ENCODE measurements at places on chromosomes 12 and 14.
A peak's percentile ranks its signal among the peaks of the same experiment; 100 is the strongest.

- DNase-seq, result no peak
Observed at GRCh38 chr12:107429006-107429705, 256.4 kb upstream of the PWP1 start.

DNA sequence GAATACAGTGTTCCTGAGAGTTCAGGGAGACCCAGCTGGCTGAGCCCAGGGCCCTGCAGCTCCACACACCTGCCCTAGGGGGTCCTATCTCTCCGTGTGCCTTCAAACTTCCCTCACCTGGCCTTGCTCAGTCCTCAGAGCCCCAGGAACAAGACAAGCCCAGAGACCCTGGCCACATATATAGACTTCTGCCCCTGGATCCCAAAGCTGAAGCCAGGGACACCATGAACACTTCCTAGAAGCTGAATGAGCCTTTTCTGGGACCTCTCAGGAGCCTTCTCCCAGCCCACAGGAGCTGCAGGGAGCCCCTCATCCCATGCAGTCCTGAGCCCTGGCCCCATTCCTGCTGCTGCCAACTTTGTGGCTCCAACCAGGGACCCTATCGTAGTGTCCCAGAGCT, 190.5 kb downstream of the DICER1 start:
- DNase-seq, result no peak

- no peak for DNase-seq
Observed at GRCh38 chr12:55965941-55966407, at the start of gene PMEL. PMEL (minus strand) TSS chr12:55966042; CDS start chr12:55966011, 31 bp downstream.

GRCh38 chr12:54377007-54377406, 7.5 kb downstream of the ZNF385A start:
- DNase-seq, result no peak

- no peak for DNase-seq
Observed at GRCh38 chr14:30496852-30497251, 62.1 kb upstream of the G2E3 start.

- peak; percentile 77 for DNase-seq
Observed at GRCh38 chr14:35365130-35366055, 39.2 kb downstream of the NFKBIA start.

Measured in stimulated activated CD4-positive, alpha-beta T cell treated with anti-CD3 and anti-CD28 coated beads, TNF-alpha, amount 100 ng/mL, for 24 hours (primary cell).